ENCODE measurements at places on chromosomes 5 and 9.

DNA sequence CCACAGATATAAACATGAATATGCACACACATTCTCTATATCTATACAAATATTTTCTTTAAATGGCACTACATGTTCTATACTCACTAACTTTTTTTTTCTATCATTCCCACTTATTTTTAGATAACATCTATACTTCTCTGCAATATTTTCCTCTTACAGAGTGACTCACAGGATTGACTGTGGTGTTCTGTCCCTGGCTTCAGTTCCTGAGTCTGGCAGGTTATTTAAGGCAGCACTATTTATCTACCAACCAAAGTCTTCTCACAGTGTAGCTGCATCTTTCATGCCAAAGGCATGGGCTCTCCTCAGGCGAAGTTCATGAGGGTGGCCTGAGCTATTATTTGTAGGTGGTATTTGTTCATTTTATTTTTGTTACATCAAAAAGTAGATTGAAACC lies 409.0 kb downstream of the PRR16 start:
- no peak for DNase-seq

- no peak for DNase-seq
These were observed 172.3 kb downstream of the PDZD2 start for GRCh38 chr5:31811210-31811609.

- DNase-seq = no peak
These were observed 26.9 kb downstream of the RAI14 start for GRCh38 chr5:34682926-34683623.

DNA sequence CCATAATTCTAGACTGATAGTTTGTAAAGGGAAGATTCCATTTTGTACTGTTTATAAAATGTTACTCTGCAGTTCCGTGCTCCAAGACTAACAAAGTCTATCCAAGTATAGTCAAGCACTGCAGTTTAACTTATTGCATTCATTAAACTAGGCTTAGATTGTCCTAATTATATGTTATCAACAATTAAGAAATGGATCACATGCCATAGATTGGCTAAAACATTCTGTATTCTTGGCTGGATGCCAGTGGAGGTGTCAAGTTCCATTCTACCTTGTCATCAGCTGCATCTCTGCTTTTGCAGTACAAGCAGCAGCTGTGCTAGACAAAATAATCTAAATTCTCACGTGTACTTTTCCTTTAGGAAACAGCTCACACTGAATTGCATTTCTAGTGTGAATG lies 69.4 kb upstream of the MEF2C start:
- peak; percentile 88 for DNase-seq

- DNase-seq = no peak
These were observed 144.7 kb upstream of the MPDZ start for GRCh38 chr9:13424204-13424603.

DNA sequence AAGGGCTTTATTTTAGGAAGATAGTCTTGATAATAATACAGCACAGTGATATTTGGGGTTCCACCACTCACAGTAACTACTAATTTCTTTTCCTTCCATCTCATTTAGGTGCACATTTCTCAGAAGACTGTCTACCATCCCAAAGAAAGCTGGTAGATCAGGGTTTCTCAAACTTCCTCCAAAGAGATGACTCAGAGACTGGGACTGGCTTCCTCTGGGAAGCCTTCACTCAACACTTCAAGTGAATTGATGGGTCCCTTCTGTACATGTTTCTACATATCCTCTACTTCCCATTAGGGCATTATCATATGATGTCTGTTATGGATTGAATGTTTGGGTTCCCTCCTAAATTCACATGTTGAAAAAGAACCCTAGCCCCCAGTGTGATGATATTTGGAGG lies 138.5 kb downstream of the SPOCK1 start:
- no peak for DNase-seq

- DNase-seq = no peak
These were observed 594.9 kb downstream of the CCDC171 start for GRCh38 chr9:16147726-16148125.

- no peak for DNase-seq
These were observed 78.4 kb upstream of the ITGA1 start for GRCh38 chr5:52709167-52709925.

GRCh38 chr5:154358516-154359220 lies 87.1 kb upstream of the SAP30L start:
- peak; percentile 82 for DNase-seq

DNA sequence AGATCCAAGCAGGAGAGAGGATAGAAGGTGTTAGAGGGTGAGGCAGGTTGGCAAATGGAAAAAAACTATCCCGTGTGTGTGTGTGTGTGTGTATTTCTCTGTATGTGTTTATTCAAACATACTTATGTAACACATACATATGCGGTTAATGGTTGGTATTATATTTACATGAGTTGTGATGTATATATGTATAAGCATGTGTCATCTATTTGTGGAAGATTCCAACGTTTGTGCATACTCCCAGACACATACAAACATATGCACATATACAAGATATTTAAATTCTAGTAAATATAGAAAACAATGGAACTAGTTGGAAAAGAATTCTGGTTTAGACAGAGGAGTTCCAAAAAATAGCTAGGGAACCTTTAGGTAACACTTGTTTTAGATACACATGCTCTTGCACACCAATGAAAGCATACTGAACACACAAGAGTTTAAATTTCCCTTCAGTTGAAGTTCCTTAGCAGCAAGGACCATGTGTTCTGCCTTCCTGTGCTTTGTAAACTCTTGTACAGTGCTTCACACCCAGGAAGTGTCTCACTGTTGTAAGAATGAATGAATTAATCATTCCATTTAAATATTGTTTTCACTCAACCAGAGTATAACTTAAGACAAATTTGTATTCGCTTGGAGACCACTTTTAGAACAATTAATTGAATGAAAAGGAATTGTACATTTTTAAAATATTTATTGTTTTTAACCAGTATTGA lies 257.8 kb downstream of the FER start:
- no peak for DNase-seq

GRCh38 chr5:135491552-135492318 lies 39.6 kb upstream of the TIFAB start:
- DNase-seq = peak; percentile 73

- no peak for DNase-seq
These were observed 213.2 kb downstream of the TRIO start for GRCh38 chr5:14356305-14356704.

- no peak for DNase-seq
These were observed 79.7 kb downstream of the COL5A1 start for GRCh38 chr9:134721344-134721743.

- DNase-seq = no peak
These were observed 142.8 kb downstream of the LIFR start for GRCh38 chr5:38413696-38414095.

DNA sequence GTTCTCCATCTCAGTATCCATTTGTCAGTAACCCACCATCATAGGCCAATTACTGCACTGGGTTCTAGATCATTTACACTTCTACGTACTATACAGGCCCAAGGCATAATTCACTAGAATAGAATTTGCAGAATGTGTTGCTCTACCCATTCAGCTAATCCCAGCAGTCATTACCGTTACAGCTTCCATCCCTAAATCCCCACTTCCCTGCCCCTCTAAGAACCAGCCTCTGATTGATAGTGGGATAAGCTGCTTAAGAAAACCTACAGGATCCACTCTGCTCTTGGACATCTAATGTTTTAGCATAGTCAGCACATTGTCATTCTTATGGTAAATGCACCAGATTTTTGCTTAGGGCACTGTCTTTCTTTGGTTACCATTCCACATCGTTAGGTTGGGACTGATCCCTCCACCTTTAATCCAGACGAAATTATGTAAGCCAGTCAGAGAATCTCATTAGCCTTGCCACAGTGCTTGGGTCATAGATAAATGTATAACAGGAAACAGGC lies 39.3 kb upstream of the CHD1 start:
- no peak for DNase-seq

DNA sequence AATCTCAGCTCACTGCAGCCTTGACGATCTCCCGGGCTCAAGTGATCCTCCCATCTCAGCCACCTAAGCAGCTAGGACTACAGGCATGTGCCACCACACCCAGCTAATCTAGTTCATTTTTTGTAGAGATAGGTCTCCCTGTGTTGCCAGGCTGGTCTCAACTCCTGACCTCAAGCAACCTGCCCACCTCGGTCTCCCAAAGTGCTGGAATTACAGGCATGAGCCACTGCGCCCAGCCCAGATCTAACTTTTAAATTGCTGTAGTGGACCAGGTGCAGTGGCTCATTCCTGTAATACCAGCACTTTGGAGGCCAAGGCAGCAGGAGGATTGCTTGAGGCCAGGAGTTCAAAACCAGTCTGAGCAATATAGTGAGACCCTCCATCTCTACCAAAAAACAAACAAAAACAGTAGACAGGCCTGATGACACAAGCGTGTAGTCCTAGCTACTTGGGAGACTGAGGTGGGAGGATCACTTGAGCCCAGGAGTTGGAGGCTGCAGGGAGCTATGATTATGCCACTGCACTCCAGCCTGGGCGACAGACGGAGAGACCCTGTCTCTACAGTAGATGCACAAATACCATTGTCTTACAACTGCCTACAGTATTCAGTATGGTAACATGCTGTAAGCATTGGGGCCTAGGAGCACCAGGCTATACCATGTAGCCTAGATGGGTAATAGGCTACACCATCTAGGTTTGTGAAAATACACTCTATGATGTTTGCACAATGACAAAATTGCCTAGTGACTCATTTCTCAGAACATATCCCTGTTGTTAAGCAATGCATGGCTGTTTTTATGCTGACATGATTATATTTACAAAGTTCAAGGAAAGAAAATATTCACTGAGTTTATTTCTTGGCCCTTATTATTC lies 1.5 kb upstream of the SIT1 start:
- DNase-seq = no peak

- no peak for DNase-seq
These were observed 95.2 kb upstream of the IL7R start for GRCh38 chr5:35761541-35761940.

GRCh38 chr9:81468084-81468595 lies 221.2 kb downstream of the TLE1 start:
- DNase-seq = no peak

DNA sequence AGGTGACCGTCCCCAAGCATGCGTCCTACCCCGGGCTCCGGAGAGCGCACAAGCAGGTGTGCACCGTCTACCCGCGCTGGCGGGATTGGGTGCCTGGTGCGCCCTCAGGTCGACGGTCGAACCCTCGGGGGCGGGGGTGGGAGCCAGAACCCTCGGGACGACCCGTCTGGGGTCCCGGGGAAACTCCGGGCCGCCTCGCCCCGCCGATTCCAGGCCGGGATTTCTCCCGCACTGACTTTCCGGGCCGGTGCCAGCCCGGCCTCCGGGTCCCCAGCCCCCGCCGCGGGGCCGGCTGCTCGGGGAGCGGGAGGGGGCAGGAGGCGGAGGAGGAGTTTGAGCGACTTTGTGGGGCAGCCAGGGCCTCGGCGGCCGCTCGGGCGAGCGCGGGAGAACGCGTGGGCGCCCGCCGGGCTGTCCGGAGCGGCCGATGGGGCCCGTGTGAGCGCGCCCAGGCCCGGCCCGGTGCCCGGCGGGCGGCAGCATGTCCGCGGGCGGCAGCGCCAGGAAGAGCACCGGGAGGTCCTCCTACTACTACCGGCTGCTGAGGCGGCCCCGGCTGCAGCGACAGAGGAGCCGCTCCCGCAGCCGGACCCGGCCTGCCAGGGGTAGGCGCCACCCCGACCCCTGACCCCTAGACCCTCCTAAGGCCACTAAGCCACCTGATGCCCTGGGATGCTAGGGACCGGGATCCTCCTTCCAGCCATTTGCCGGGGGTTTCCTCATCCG lies at the start of gene DAB2IP:
TSS of gene DAB2IP (plus strand) at position 340 of the 726 bp plus-strand sequence. CDS start at position 482, 142 bp downstream.
- DNase-seq = peak; percentile 10

- DNase-seq = no peak
These were observed 29.8 kb downstream of the CXXC5 start for GRCh38 chr5:139677736-139678613.

DNA sequence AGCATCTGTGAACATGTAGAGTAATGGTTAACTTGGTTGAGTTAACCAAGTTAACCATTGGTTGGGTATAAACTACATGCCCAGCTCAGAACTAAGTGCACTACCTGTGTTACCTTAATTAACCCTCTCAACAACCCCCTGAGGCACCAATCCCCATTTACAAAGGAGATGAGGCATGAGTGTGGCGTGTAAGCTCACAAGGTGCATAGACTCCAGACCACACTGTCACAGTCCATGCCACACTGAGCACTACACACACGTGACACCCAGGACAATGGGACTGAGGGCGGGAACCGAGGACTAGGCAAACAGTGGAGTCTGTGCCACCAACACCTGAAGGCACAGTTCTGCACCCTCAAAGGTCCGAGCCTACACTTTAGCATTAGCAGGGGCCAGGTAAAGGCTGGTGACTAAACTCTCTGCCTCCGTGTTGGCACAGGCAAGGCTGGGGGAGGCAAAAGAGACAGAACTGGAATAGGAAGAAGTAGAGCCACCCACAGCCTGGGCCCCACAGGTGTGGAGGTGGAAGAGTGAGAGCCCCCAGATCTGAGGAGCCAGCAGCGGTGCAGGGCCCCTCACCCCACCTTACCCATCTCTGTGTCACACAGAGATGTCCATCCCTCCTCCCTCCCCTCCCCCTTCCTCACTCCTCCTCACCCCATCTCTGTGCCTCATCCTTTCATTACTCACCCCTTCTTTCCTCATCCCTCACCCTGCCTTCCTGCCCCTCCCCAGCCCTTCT lies 2.2 kb upstream of the DNAJB5 start:
- peak; percentile 35 for DNase-seq

Data from NCI-H1436 (cell line).